ENCODE measurements at places on chromosomes 5 and 9.

DNA sequence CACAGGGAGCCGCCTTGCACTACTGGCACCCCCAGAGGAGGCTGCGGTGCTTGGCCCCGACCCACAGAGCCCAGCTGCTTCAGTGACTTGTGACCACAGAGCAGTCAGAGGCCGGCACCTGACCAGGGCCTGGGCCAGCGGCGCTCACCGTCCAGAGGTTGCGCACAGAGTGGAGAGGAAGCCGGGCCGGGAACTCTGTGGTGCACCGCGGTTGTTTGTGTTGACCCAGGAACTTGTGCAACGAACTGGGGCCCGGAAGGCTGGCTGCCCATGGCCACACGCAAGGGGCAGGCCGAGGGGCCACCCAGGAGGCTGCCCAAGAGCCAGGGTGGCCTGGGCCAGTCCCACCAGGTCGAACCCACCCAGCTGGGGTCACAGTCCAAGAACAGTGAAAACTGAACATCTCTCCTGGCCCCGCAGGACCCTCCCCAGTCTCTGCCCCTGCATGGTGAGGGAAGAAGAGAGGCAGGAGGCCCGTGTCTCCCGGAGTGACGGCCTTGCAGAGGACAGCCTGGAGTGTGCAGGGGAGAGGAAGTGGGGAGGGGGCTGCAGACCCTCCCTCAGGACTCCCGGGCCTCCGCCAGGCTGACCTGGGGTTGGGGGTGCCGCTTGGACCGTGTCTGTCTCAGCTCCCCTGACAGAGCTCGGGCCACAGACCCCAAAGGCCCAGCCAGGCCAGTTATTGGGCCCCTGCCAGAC lies 42.8 kb upstream of the EGFL7 start:
- no peak for DNase-seq

DNA sequence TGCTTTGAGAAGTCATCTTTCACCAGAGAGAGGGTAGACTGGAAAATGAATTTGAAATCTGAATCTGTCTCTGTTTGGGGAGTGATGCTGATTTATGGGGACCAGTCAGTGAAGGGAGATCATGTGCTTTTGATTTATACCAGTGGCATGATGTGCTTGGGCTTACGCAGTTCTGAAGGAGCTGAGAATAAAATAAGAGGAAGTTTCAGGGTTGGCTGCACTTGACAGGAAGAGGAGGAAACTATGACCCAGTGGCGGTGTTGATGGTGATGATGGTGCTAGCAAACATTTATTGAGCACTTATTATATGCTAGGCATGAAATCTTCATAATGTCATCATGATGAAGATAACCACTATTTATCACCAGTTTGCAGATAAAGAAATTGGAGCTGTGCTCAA lies 136.4 kb upstream of the GLRA1 start:
- DNase-seq: no peak

DNA sequence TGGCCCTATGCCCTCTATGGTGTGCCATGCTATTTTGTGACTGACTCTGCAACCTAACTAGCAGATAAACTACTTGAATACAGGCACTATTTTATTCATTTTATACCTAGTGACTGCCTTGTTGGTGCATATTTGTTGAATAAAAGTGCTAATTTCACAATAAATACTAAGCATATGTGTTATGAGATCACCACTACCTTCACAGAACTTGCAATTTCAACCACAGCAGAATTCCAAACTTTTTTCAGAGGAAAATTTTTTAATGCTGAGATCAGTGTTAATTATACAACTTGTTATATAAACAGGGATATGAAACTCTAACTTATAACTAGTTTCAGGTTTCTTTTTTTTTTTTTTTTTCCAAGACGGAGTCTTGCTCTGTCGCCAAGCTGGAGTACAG lies 94.8 kb downstream of the NR3C1 start:
- no peak for DNase-seq

GRCh38 chr5:164868761-164869160 lies 1363.3 kb downstream of the MAT2B start:
- no peak for DNase-seq

DNA sequence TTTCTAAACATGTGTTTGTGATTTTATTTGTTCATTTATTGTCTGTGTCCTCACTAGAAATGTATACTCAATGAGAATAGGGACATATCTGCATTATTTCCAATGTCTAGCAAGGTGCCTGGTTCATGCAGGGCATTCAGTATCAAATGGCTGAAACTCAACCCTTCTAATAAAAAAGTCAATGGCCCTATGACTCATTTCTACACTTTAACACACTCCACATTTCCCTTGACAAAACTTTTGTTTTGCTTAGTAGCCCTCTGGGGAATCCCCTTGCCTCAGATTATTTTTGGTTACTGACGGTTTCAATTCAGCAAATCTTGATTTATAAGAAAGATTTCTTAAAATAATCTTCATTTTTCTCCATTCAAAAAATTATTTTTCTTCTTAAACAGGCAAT lies 206.0 kb upstream of the DMRTA1 start:
- no peak for DNase-seq

GRCh38 chr5:112294126-112294525 lies 125.0 kb downstream of the EPB41L4A start:
- no peak for DNase-seq

GRCh38 chr5:59188419-59189225 lies 605.7 kb downstream of the RAB3C start:
- peak; percentile 66 for DNase-seq

- no peak for DNase-seq
These were observed 168.0 kb upstream of the ZNF618 start for GRCh38 chr9:113707953-113708695.

GRCh38 chr5:178398901-178399700 lies 166.5 kb upstream of the PHYKPL start:
- DNase-seq: no peak

DNA sequence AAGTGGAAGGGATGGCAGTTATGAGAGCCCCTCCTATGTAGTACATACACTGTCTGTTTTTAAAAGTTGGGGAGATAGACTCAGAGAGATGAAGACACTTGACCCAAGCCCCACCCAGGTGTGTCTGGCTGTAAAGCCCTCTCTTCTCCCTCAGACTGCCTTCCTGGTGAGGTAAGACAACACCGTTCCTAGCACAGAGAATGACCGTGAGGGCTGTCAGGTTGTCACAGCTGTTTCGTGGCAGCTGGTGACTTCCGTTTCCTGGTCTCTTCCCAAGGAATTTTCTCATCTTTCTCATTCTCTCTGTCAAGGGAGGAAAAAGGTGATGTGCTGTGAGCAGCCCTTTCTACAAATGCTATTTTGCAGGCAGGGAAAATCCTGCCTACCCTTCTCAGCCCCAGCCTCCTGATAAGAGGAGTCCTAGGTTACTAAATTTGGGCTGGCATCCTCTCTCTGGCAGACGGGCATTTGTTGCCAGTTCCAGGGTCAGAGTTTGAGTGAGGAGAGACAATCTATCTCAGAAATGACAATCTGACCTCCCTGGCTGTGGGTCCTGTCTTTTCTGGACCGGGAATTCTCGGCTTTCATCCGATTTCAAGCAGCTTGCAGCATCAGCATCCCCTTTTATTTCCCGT lies 263.5 kb upstream of the PANK3 start:
- DNase-seq: no peak

GRCh38 chr9:108691614-108692013 lies 164.2 kb downstream of the ACTL7B start:
- DNase-seq: no peak

- no peak for DNase-seq
These were observed 2.9 kb upstream of the ICE1 start for GRCh38 chr5:5419291-5420210.
